ENCODE measurements at places on chromosomes 16 and 17.

GRCh38 chr16:641326-642188 is at the start of gene MCRIP2:
MCRIP2 (plus strand) TSS chr16:641828; CDS start chr16:641992, 164 bp downstream.
- peak; percentile 60 for DNase-seq

- no peak for DNase-seq
Observed at GRCh38 chr16:28495098-28495793, 803 bp downstream of the APOBR start.

DNA sequence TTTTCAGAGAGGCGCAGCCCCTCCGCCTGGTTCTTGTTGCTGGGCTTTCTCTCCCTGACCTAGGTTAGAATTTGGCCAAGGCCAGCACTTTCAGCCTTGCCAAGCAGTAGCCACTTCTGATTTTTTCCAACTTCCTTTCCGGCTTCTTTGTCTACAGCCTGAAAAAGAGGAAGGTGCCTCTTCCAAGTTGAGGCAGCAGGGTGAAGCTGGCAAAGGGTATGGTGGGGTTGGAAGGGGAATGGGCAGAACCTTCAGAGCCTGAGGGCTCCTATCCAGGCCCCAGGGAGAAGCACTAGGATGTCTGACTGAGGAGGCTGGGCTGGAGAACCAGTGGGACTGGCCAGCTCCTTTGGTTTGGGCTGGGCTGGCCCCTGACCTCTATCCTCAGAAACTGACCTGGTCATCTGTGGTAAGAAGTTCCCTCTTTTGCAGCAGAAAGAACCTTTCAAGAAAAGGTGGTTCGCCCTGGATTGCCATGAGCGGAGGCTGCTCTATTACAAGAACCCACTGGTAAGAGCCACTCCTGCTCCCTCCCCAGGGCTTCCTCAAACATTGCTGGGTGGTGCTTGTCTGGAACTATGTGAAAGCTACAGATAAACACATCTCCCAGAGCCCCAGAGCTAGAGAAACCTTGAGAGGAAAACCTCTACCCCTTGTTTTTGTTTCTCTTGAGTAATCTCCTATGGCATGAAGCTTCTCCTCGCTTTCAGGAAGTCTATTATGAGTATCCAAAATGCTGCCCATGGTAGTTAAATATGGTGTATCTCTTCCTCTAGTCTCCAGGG is 16.6 kb upstream of the RNF135 start:
- DNase-seq = no peak

- no peak for DNase-seq
Observed at GRCh38 chr16:85227084-85227945, 115.0 kb upstream of the CIBAR2 start.

DNA sequence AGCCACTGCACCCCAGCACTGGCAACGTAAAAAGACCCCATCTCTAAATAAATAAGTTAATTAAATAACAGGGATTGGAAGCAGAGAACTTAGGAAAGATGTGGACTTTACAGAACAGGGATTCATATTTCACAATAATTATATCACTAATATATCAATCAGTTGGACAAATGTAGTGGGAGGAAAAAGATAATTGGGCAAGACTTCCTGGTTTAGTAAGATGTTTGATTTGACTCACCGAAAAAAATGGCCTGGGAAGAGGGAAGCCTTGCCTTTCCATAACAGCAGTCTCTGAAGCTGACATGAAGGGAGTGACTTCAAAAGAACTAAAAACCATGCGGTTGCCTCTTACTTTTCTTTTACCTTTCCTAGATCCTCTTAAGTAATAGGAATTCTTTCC is 15.2 kb upstream of the C17orf78 start:
- no peak for DNase-seq

DNA sequence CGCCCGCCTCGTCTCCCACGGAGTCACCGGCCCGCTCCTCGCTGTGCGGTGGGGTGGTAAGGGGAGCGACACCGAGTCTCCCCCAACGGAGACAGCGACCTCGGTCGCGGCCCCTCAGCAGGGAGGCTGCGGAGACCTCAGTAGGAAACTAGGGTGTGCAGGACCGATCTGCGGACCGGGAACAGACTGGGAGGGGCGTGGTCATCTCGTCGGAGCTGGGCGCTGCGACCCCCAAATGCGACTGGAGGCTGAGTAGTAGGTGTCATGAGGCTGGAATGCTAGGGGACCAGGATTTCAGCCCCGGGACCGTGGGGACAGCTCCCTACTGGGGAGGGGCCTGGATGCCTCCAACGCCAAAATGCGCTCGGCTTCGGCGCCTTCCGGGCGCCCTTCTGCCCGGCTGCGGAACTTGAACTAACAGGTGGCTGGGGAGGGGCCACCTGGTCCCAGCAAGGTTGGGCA is 1.3 kb downstream of the CACNG4 start:
- DNase-seq = no peak

DNA sequence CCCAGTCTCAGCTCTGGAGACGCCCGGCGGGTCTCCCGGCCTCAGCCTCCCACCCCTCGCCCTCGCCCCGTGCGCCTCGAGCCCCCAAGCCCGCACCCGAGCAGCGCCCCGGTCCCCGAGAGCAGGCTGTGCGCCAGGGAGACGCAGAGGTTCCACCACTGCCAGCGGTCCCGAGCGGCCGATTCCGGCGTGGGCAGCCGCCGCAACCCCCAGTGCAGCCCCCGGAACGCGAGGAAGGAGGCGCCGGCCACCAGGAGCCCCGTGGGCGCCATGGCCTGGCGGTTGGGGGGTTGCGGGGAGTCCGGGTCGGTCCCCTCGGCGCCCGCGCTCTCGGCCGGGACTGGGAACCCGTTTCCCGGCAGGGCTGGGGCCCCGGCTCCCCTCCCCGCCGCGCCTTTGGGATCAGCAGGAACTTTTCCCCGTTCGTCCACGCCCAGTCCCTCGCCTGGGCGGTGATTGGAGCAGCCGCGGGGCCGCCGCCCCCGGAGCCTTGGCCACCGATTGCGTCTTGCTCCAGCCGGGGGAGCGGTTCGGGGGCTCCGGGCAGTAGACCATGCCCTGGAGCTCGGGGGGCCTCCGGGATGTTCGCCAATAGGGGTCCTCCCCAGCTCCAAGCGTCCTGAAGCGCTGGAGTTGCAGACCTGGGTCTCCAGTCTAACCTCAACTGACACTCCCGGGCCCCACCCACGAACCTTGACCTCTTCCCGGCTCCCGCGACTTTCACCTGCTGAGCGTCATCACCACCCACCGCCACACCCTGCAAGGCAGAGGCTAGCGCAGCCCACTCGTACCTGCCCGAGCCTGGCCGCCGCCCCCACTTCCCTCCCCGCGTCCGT is at the start of gene TLCD2:
TLCD2 (minus strand) TSS at position 407 of the 836 bp plus-strand sequence; CDS start at position 272, 135 bp downstream.
- peak; percentile 37 for DNase-seq

DNA sequence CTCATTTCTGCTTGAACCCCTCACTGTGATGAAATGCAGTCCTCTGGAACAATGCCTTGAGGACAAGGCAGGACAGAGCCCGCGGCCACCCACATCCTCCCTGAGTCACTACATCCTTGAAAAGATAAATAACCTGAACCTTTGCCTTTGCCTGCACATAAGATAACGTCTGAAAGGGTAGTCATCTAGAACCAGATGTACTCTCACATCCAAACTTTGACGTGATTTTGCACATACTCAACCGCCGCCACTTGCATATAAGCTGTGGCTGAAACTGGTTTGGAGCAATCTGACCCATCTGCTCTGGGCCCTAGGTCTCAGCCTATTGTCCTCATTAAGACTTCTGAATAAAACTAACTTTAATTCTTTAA is 252.1 kb downstream of the PHKB start:
- DNase-seq = no peak

DNA sequence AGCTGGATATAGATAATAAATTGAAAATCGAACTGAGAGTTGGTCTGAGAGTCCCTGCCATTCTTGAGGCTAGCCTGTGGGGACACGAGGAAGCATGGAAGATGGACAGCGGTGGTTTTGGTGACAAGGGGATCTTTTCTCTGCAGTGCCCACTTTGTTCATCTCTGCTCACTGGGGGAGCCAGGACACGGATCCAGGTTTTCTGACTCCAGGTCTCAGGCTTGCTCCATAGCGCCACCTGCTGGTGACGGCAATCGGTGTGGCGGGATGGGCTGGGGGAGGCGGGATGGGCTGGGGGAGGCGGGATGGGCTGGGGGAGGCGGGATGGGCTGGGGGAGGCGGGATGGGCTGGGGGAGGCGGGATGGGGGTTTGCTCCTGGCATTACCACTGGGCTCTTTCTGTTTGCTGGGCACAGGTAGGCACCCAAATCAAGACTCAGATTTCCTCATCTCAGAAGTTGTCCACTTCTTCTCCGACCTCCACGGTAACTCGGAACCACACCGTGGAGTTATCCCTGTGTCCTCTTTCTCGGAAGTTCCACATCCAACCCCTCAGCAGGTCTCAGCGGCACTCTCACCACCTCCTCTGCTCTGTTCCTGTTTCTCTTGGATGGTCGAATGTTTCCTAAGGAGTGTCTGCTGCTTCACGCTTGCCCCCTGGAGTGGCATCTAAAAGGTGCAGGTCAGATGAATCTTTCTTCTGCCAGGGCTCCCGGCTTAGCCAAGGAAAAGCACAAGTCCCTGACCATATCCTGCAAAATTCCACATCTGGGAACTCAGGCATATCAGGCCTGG is 142.4 kb downstream of the CYLD start:
- DNase-seq = peak; percentile 60

GRCh38 chr17:81336296-81336929 is 41.3 kb upstream of the SLC38A10 start:
- no peak for DNase-seq

DNA sequence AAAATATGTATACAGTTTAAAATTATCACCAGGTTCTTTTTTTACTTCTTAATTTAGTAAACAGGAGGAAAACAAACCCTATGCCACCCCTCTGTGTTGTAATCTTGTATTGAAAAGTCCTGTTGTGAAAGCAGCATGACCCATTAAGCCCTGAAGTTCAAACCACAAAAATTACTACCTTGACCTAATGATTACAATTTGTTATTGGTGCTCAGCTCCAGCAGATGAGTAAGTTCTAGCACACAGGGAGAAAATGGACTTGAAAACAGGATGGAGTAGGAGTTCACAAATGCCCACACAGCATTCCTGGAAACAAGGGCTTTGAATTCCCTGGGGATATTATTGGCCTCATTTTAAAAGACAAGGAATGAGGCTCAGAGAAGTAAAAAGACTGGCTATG is 505.8 kb upstream of the ERCC4 start:
- DNase-seq = no peak

DNA sequence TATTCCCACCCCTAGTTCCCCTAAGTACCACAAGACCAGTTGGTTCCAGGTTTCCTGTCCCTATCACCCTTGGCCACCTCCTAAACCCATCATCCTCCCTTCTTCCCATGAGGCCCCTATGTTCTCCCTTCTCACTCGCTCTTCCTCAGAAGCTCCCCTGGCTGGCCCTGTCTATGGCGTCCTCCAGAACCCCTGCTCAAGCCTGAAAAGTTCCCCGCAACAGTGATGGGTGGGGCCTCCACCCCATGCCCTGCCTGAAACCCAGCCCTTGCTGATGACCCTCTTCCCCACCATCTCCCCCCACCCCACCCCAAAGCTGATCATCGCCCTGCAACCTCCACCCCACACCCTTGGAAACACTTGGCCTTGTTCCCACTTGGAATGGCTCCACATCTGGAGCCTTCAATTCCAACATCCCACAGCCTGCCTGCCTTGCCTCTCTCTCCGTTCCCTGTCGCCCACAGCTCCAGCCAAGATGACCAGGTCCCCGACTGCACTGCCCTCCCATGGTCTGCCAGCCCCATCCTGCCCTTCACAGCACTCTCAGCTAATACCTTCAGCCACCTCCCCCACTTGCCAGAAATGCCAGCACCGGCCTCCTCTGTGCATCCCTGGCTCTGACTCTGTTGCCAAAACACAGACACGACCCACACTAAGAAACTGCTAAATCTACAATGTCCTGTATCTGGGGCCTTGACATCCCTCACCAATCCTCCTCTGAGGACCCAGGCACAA is 10.5 kb downstream of the OSBPL7 start:
- no peak for DNase-seq

DNA sequence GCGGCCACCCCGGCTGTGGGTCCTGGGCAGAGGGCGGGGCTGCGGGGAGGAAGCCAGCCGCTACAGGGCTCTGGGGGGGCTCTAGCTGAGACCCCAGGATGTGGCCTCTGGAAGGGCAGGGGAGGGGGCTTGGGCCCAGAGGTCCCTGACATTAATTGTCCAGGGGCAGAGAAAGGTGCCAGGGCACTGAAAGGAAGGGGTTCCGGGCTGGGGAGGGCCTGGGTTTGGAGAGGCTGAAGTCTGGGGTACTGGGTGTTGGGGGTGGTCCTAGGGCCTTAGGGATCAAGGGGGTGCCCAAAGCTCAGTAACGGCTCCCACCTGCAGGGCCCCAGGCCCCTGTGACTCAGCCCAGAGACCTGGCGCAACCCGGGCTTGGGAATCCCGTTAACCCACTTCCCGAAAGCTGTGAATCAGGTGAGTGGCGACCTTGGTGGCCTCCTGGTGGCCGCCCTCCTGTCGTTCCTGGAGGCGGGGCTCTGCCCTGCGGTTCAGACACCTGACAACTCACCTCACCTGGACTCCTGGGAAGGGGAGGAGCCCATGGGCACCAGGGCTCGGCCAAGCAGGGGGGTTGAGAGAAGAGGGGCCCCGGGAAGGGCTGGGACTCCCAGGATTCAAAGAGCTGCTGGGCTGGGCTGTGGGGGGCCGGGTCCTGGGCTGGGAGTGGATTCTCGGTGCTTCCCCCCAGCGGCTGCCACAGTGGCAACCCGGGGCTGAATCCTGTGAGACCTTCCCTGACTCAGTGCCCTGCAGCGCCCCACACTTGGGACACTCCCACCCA is 465 bp upstream of the PRSS22 start:
- DNase-seq = no peak

DNA sequence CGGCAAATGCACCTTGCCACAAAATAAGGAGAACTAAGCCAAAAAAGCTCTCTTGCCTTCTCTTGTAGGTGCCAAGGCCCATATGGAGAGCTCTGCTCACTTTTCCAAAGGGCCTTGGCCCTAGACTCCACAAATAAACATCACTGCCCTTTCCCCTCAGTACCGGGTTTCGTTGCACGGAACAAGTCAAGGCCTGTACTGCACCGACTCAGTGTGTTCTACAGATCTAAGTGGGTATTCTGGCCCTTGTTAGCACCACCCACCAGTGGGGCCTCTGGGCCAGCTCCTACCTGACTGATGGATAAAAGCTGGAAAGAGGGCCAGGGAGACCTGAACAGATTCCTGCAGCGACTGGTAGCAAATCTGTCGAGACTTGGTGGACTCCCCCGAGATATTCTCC is 43.7 kb upstream of the GSG1L start:
- no peak for DNase-seq

- no peak for DNase-seq
Observed at GRCh38 chr16:8550728-8551387, 39.5 kb downstream of the TMEM114 start.
